A673 (cell line): ENCODE measurements at places on chromosomes 16 and 17.

DNA sequence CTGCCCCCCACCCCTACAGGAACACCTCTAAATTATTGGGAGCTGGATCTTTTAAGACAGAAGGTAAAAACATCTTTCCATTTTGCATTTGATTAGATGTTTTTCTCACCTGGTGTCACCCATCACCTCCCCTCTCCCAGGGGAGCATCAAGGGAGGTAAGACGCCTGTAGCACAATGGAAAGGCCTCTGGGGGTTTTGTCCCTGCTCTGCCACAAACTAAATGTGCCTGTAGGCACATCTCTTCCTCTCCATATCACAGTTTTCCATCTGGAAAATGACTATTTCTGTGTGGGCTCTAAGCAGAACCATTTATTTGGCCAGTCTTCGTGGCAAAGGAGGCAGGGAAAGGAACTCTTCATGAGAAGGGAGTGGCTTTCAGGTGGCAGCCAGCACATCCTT is 76.6 kb downstream of the GNAO1 start:
- DNase-seq, result no peak

DNA sequence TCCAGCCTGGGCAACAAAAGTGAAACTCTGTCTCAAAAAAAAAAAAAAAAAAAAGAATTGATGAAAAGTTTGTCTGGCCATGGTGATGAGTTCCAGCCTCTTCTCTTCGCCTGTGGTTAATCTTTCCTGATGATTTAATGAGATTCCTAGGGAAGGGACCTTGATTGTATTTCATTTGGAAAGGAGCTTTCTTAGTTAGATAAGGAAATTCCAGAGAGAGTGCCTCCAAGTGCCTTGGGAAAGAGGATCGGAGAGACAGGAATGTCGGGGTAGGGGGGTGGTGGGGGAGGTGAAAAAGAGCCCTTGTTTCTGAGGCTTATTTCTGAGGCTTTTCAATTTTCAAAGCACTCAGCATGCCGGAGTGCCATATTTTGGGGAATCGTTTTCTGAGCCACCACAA is 93.2 kb upstream of the SIAH1 start:
- no peak for DNase-seq

DNA sequence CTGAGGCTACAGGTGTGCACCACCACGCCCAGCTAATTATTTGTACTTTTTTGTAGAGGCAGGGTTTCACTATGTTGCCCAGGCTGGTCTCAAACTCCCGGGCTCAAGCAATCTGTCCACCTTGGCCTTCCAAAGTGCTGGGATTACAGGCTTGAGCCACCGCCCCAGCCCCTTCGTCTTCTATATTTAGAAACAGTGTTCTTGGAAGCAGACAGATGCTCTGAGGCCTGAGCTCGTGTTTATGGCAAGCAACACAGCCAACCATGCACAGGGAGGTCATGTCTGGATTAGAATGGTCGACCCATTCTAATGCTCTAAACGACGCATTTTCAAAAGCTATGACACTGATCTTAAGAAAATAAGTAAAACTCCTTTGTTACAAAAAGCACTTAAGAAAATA is 16.6 kb downstream of the TMEM204 start:
- DNase-seq, result no peak

DNA sequence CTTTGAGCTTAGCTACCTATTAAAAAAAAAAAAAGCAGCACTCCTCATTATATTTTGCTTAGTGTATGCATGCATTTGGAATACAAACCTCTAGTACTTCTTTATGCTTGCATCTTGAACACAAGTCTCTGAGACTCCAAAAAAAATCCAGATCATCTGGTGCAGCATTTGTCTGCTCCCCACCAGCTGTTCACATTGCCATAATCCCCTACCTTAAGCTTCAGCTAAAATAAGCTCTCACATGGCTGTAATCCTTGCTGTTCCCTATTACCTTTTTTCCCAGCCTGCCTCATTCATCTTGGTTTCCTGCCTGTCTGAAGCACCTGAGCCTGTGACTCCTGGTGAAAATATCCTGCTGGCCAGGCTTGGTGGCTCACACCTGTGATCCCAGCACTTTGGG is 7.5 kb upstream of the NFATC2IP start:
- DNase-seq, result no peak
